ENCODE measurements at places on chromosomes 2 and 18.

DNA sequence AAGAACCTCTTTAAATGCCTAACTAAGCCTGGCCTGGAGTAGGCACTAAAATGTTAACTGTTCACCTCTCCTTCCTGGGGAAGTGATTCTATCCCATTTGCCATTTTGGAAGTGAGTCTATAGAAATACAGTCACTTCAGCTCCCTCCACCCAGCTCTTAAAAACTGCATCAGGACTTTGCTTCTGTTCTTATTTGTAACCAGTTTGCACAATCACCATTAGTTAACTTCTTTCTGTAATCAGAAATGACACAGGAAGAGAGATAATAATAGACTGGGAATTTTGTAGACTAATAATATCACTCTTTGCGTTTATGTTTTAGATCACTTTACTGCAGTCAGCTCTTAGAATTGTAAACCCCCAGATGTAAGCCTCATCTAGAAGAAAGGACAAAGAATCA is 16.0 kb upstream of the MARCO start:
- DNase-seq = no peak

- no peak for DNase-seq
These were observed 19.7 kb downstream of the CFAP65 start for GRCh38 chr2:219021591-219021990.

- no peak for DNase-seq
These were observed 177.9 kb upstream of the SETBP1 start for GRCh38 chr18:44502790-44503189.

GRCh38 chr2:157830696-157831570 is 45.2 kb downstream of the ACVR1 start:
- DNase-seq = peak; percentile 93

- peak; percentile 54 for DNase-seq
These were observed 27.1 kb downstream of the VPS54 start for GRCh38 chr2:63992061-63992685.

DNA sequence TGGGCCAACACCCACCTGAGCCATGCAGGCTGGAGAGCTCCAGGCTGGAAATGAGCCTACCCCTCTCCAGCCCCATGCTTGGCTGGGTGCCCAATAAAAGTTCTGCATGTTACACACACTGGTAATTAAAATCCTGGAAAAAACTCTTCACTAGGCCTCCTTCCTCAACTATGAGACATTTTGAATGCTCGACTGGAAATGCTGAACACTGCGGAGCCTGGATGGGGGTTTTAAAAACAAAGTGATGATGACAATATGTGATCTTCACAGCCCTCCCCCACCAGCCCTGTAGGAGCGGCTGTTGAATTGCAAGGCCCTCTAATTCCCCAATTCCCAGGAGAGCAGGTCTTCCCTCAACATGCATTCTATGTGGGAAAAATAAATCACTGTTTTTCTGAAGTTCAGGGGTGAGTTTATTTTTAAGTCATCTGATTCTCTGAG is 179.2 kb downstream of the TTC32 start:
- no peak for DNase-seq

DNA sequence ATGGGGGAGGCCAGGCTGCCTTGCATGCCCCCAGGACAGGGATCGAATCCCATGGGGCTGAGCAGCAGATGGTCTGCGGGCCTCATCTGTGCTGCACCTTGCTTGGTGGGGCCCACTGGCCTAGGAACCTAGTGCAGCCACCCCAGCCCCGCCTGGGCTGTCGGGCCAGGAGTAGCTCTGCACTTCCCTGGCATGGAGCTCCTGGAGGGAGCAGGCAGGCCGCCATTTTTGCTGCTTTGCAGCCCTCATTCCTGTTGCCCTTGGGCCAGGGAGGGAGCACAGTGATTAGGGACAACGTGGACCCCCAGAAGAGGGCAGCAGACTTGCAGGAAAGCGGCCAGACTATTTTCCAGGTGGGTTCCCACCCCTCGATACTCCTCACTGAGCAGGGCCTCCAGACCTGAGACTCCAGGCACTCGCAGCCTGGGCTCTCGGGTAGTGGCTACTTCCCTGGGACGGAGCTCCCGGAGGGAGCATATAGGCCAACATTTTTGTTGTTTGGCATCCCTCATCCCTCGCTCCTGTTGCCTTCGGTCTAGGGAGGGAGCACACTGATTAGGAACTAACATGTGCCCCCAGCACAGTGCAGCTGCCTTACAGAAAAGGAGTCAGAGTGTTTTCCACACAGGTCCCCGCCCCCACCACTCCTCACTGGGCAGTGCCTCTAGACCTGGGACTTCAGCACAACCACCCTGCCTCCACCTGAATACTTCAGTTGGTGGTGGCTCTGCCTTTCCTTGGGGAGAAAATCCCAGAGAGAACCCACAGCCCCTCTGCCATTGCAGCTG is 99.5 kb downstream of the MAIP1 start:
- peak; percentile 3 for DNase-seq

- DNase-seq = no peak
These were observed 585.0 kb upstream of the CHAC2 start for GRCh38 chr2:53182601-53183000.

GRCh38 chr2:44929735-44930273 is 11.7 kb upstream of the SIX3 start:
- no peak for DNase-seq

DNA sequence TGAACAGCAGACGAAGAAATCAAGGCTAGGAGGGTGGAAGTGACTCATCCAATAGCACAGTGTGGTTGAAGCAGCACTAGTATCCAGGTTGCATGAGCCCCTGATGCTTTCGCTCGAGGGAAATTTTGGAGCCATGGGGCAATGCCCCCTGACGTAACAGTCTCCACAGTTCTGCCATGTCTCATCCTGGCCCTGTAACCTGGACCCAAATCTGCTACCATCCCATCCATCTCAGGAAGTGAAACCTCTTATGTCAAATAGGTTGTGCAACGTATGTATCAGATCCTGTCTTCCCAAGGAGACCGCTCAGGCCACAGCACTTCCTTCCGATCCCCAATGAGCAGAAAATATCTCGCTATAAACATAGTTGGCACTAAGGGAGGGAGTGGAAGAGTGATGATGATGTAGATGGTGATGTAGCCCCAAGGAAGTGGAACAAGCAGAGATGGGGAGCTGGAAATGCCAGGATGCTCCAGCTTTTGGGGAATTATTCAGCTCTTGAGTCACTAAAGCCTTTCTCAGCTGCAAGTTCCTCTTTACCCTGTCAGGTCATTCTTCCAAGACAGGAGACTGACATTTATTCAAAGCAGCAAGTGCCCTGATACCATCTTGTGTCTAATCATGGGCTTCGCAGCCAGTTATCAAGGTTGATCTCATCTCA is 3.0 kb upstream of the IL1B start:
- no peak for DNase-seq

GRCh38 chr18:62458868-62459716 is 63.7 kb upstream of the ZCCHC2 start:
- no peak for DNase-seq

DNA sequence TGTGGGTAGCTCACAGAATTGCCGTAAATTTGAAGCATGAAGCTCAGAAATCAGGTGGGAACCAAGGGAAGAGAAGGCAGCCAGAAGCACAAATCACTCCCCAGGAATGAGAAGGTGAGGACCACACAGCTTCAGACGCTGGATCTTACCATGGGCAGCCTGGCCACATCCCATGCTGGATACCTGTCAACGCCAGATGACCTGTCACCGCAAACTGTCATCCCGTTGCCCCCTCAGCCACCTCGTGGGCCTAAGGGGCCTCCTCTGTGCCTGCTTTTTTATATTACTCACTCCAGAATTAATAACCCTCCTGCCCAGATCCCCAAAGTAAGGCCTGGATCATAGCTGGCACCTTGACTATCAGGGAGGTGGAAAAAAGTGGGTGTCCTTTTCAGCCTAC is 129.9 kb upstream of the MSH6 start:
- DNase-seq = no peak

- DNase-seq = no peak
These were observed 19.9 kb downstream of the APCDD1 start for GRCh38 chr18:10474309-10474708.

GRCh38 chr2:176094349-176094748 is 1.8 kb downstream of the HOXD13 start:
- no peak for DNase-seq

GRCh38 chr2:97812931-97813330 is 99.6 kb downstream of the ZAP70 start:
- DNase-seq = no peak

- DNase-seq = peak; percentile 17
These were observed 124.1 kb downstream of the MEMO1 start for GRCh38 chr2:31886700-31887099.

- no peak for DNase-seq
These were observed 294.7 kb downstream of the MEIS1 start for GRCh38 chr2:66729416-66730330.

DNA sequence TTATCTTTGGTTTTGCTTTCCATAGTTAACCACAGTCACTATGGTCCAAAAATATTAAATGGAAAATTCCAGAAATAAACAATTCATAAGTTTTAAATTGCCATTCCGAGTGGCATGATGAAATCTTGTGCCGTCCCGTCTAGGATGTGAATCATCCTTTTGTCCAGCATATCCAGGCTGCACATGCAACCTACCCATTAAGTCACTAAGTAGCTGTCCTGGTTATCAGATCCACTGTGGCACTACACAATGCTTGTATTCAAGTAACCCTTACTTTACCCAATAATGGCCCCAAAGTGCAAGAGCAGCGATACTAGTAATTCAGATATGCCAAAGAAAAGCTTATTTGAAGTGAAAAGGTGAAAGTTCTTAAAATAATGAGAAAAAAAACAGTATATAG is 10.7 kb downstream of the USP34 start:
- peak; percentile 90 for DNase-seq

DNA sequence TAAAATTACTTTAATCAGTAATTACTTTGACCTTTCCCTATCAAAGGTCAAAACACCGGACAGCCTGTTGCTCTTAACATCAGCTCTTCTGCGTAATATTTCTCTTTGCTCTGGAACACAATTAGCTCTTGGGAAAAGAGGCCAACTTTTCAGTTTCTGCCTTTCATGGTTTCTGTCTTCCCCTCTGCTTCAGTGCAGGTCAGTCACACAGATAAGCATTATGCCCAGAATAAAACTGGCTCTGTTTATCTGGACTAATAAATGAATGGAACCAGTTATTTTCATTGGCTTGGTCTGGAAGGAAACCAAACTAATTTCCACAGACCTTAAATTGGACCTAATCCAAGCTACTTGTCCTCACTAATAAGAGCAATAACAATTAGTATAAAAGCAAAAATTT is 26.2 kb upstream of the GALNT3 start:
- DNase-seq = no peak

GRCh38 chr18:72114801-72115594 is 429.1 kb downstream of the CBLN2 start:
- DNase-seq = no peak

DNA sequence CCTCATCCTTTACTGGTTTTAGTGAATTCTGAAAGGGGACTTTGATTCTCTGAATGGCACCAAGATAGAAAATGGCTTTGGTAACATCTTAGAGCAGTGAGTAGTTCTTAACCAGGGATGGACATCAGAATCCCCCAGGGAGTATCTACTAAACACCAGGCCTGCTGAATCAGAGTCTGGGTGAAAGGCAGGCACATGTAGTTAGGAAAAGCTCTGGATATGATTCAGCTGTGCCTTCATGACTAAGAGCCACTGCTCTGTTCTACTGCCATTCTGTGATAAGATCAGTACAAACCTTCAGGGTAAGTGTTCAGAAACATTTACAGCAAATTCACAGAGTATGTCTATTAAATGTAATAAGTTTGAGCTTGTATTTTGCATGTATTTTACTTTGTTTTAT is 46.2 kb upstream of the B3GNT2 start:
- peak; percentile 76 for DNase-seq

- no peak for DNase-seq
These were observed 376.3 kb downstream of the MTX2 start for GRCh38 chr2:176645494-176645893.

DNA sequence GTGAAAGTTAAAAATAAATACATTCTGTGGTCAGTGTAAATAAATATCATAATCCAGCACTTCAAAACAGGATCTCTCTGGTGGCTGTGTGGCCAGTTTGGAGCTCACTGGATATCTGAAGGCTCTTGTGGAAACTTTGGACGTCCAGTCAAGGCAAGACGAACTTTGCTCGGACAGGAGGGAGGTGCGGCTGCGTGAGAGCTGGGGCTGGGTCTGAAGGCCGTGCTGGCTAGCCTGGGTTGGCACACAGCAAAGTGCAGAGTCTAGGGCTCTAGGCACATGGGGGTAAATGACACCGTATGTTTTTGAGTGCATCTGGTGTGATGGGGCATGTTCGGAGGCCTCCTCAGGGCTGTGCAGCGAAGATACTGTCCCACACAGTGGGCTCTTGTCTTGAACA is 78.9 kb upstream of the TXNDC2 start:
- no peak for DNase-seq

DNA sequence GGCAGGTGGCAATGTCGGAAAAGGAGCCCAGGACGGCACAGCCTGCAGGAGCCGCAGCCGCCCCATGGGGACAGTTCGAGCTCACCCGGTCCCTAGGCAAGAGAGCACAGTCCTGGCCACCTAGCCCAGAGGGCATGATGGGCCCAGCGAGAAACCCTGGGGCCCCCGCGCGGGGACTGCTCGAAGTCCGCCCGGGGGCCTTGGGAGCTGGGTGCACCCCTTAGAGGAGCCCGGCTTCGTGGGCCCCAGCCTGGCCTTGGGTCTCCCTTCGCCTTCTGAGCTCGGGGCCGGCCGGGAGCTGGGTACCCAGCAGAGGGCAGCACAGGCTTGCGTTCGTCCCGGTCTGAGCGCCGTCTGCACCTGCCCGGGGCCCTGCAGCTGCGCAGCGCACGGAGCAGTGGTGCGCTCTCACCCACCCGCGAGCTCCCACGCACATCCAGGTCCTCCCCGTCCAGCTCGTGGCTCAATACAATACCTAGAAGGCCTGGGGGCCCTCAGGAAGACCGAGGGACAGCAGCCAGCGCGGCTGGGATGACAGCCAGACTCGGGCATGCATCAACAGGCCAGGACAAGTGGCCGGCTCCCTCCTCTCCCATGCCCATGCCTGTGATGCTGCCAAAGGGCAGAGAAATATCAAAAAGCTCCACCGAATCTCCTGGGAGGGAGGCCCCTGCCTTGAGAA is 96.2 kb upstream of the ZNF532 start:
- DNase-seq = peak; percentile 80

GRCh38 chr2:57981083-57981768 is 65.4 kb upstream of the VRK2 start:
- DNase-seq = no peak

- no peak for DNase-seq
These were observed 8.0 kb downstream of the GPR39 start for GRCh38 chr2:132424526-132425121.

DNA sequence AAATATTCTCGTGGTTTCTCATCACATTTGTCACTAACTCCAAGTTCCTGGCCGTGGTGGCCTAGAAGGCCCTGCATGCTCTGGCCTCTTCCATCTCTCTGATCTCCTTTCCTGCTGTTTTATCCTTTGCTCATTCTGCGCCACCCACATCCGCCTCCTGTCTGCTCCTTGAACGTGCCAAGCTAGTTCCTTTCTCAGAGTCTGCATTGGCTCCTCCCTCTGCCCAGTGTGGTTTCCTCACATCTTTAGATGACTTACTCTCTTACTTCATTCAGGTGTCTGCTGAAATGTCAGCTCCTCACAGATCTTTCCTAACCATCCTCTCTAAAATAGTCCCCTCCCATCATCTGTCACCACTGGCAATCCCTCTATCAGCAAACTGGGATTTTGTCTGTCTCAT is 158.6 kb upstream of the RBMS1 start:
- DNase-seq = no peak
